Stimulated activated CD4-positive, alpha-beta T cell treated with anti-CD3 and anti-CD28 coated beads, Interleukin-2, amount 100 ng/mL, for 24 hours (primary cell): ENCODE measurements at places on chromosomes 16 and 17.

DNA sequence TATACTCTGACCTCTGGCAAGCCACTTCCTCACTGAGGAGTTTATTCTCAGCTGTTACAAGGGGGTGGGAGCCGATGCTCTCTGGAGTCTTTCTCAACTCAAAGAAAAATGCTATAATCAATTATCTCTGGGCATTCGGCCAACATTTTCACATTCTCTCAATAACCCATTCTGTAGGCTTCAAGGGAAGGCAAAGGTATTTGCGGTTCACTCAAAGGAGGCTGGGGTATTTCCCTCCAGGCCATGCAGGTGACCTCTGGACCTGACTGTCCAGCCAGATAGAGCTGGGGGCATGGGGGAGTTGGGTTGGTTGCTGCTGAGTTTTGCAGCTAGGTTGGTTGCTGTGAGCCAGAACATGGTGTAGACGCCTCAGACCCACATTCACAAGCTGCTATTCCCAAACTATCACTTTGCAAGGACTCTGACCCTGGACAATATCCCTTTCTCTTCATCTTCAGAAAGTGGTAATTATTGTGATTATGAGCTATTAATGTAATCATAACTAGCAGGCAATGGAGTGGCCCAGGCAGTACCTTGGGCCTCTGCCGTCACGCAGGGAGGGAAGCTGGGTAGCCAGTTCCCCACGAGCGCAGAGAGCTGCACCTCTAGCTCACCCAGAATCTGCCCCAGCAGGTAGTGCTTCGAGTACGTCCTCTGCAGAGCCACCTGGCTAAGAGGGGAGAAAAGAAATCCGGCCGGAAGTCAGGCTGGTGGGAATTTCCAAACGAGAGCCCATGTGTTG, 42.1 kb downstream of the AIPL1 start:
- no peak for DNase-seq

GRCh38 chr17:17420082-17420481, 56.7 kb upstream of the MED9 start:
- DNase-seq = no peak

DNA sequence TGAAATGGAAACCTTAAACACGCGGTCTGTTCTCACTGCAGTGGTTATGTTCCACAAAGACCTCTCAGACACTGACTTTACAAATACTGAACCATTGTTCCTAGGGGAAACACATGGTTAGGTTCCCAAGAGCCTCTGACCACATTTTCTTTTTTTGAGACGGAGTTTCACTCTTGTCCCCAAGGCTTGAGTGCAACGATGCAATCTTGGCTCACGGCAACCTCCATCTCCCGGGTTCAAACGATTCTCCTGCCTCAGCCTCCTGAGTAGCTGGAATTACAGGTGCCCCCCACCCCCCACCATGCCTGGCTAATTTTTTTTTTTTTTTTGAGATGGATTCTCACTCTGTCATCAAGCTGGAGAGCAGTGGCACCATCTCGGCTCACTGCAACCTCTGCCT, 179.7 kb downstream of the RBFOX3 start:
- DNase-seq = no peak

- no peak for DNase-seq
Measured at GRCh38 chr17:28878981-28879380, 18.6 kb downstream of the FLOT2 start.

DNA sequence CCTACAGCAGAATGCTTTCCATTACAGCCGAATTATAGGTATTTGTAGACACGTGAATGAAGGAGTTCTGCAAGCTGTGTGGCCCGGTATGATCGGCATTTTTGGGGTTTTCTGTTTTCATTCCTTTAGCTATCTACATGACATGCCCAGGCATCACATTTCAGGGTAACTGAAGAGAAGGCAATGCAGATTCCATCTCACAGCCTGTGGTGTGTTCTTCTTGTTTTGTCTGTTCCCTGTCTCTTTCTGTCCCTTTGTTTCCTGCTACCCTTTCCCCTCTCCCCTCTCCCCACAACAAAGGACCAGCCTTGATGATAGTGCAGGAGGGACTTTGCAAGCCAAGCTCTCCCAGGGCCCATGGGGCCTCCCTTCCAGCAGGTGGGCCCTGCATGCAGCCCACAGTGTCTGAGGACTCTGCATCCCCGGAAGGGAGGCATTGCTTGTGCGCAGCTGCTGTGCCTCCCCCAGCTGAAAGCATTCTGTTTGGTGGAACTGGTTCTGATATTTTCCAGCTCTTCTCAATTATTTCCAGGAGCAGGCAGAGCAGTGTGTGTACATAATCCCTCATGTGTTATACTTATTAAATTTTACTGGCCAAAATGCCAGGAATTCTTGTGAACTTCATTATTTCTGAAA, 207.4 kb downstream of the RPTOR start:
- DNase-seq = no peak

- no peak for DNase-seq
Measured at GRCh38 chr17:4369557-4370230, 3.2 kb upstream of the UBE2G1 start.

GRCh38 chr16:87461466-87461991, 31.3 kb downstream of the ZCCHC14 start:
- peak; percentile 22 for DNase-seq

GRCh38 chr17:68298601-68299000, 7.3 kb downstream of the ARSG start:
- no peak for DNase-seq

DNA sequence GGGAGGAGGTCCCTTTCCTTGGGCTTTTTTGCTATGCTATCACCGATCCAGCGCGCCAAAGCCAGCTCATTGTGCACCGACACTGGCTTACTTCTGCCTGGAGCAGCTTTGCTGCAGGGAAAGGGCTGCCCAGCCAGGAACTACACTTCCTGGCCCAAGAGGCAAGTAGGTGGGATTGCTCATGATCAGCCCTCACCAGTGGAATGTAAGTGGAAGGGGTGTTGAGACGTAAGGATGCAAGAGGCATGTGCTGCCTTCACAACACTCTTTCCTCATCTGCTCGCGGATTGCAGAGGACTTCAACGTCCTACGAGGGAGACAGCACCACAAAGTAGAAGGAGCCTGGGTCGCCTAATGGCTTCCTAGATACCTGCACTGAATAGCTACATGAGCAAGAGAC, 104.3 kb upstream of the FOXF1 start:
- DNase-seq = no peak

GRCh38 chr16:88900662-88901052, 34.2 kb upstream of the PABPN1L start:
- DNase-seq = no peak

- DNase-seq = no peak
Measured at GRCh38 chr17:47304186-47304585, 19.6 kb upstream of the EFCAB13 start.
